ENCODE measurements at places on chromosomes 16 and 17.

GRCh38 chr17:17994271-17995069 lies 21.8 kb downstream of the DRC3 start:
- no peak for DNase-seq

- DNase-seq: no peak
Measured at GRCh38 chr16:67677712-67678111, 11.1 kb downstream of the C16orf86 start.

DNA sequence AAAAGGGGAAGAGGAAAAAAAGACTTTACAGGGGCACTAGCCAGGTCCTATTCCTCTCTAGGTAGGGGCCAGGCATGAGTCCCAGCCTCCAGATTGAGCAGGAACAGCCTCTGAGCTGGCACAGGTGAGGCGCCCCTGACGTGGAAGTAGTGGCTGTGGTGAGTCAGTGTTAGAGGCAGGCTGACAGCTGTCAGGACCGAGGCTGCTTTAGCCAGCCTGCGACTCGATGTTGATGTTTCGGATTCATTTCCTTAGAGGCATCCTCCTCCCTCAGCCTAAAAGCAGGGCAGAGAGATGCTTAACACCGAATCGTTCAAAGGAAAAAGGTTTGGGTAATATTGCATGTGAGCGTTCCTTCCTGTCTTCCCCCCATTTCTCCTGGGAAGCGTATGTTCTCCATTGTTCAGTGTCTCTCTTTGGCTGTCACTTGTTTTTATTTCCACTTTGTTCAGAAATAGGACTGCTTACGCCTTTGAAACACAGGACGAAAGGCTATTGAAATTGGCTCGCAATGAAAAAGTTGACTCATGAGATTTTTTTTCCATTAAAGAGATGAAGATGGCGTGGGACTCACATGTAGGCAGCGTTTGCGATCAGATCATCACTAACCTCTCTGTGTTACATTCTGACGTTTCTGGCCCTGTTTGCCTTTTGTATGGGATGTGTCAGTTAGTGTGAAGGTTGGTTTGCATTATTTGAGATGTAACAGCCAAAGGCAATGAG lies 1.3 kb downstream of the KIAA0513 start:
- DNase-seq: no peak

DNA sequence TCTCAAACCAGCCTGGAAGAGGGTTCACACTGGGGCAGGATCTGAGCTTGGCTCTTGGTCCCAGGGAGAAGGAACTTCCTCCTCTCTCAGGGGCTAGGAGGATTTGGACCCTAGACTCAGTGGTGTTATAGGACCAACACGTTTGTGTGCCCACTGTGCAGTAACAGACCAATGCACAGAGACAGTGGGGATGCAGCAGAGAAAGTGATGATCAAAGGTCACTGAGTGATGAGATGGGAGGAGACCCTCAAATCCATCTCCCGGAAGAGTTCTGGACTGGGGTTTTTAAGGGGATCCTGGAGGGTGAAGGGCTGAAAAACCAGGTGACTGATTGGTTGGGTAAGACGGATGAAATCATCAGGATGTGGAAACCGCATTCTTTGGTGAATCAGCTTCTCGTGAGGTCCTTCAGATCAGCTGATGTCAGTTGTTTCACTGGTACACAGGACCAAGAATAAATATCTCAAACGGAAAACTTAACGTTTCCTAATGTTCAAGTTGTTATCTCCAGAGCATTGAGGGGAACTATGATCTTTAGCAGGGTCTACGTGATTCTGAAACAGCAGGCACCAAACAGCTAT lies 3.3 kb upstream of the VAC14 start:
- DNase-seq: no peak

- no peak for DNase-seq
Measured at GRCh38 chr16:82829301-82829700, 202.5 kb downstream of the CDH13 start.

- DNase-seq: no peak
Measured at GRCh38 chr16:89600427-89600826, 13.0 kb upstream of the DPEP1 start.

GRCh38 chr16:79811541-79811940 lies 211.0 kb upstream of the MAF start:
- no peak for DNase-seq

DNA sequence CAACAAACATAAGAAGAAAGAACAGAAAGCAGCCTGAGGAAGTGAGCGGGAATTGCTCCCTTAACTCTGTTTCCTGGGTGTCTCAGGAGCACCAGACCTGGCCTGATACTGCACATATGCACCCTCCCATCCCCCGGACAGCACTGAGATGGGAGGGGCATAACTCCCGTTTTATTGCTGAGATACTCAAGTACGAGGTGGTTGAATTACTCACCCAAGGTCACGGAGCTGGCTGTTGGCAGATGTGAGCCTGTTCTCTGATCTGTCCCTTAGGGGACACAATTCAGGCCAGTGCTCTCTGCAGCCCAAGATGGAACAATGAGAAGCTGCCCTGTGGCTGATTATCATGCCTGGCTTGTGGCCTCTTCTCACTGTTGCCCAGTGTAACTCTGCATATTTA lies 9.1 kb upstream of the MED9 start:
- DNase-seq: no peak

GRCh38 chr17:31320241-31320640 lies 1.2 kb downstream of the EVI2A start:
- DNase-seq: no peak

All from tibial nerve (tissue), 4 donors.